Colonic mucosa (tissue), 4 donors: ENCODE measurements at places on chromosomes 6 and 20.

DNA sequence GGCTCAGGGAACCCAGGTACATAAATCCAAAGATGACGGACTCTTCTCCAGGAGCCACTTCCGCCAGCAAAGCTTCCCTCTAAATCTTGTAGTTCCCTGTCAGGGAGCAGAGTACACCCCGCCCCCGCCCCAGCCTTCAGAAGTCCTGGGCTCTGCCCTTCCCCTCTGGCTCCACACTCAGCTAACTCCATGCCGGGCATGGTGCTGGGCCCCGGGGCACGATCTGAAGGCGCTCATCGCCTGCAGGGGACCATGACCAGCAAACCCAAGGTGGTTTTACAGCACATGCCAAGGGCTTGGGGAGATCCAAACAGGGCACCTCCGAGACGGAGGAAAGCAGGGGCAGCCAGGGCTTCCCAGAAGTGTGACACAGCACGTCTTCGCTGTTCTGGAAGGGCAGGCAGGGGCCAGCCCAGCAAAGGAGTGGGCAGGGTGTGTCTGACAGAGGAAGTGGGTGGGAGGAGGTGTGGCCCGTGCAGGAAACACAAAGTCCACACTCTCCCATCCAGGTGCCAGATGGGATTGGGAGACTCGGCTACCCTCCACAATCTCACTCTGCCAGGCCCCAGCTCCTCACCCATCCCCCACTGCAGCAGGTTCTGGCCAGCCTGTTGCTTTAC, 41.6 kb upstream of the SLC22A2 start:
- DNase-seq: peak; percentile 92

DNA sequence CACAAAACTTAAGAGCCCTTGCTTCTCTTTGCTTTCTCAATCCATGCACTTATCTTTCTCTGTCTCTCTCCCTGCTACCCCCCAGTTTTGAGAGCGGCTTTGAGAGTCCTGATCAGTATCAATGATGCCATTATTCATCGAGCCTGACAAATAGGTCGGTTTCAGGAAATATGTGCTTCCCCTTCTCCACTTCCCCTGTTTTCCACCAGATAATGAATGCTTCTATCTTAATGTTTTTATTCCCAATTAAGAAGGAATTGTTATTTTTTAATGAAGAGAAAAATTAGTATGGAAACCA, 117.7 kb downstream of the KIF13A start:
- DNase-seq: no peak

DNA sequence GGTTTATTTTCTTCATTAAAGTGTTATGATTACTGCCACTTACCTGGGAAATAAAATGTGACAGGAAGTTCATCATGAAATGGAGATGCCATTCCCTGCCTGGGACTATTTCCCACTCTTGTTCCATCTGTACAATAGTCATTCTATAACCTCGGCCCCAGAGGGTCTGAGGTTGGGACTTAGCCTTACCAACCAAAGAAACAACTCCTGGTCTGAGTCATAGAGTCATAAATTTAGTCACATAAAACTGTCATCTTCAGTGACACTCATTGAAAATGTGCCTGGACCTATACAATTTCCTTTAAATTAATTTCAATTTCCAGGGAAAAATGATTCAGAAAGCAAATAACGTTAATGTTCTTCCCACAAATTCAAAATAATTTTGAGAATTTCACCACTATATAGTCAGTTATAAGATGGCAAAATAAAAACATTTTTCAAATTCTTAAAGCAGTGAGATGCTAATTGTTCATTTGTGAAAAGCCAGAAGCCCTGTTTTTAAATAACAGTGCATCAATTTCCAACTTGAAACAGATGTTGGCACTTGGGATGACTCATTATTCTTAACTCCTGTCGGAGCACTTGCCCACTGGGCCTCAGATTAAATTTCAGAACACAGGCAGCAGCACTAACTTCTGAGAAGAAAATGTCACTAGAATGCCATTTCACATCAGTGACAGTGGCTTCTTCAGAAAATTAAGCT, 201.2 kb upstream of the SMLR1 start:
- no peak for DNase-seq

GRCh38 chr20:42350521-42350920, 732.3 kb upstream of the CHD6 start:
- no peak for DNase-seq

DNA sequence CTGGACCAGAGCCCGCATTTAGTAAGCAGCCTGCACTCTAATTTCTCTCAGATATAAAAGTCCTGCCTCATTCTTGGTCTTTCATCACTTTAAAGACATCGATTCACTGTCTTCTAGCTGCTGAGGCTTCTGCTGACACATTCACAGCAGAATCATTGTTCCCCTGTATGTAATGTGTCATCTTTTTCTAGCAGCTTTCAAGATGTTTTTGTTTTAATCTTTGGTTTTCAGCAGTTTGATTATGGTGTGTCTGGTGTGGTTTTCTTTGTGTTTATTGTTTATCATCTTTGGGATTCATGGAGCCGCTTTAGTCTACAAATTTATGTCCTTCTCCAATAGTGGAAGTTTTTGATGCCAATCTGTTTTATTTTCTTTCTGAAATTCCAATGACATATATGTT, 157.3 kb upstream of the STMND1 start:
- DNase-seq: no peak

DNA sequence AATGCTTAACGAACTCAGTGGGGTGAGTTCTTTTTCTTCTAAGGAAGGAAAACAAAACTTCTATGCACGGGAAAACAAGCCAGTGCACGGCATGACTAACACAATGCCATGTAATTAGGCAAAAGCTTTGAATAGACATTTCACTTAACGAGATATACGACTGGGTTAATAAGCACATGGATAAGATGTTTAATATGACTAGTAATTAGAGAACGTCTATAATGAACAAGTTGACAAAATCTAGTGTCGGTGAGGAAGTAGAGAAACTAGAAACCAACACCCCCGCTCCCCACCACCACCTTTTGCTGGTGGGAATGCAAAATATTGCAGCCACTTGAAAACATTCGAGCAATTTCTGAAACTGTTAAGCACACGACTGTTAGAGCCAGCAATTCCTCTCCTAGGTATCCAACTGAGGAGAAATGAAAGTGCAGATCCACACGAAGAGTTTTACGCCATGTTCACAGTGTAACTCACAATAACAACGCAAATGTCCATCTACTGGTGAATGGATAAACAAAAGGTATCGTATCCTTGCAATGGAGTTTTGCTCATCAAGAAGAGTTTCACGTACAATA, 644.9 kb upstream of the AGPAT4 start:
- DNase-seq: no peak

- no peak for DNase-seq
Measured at GRCh38 chr6:106790935-106791334, 161.6 kb downstream of the QRSL1 start.

DNA sequence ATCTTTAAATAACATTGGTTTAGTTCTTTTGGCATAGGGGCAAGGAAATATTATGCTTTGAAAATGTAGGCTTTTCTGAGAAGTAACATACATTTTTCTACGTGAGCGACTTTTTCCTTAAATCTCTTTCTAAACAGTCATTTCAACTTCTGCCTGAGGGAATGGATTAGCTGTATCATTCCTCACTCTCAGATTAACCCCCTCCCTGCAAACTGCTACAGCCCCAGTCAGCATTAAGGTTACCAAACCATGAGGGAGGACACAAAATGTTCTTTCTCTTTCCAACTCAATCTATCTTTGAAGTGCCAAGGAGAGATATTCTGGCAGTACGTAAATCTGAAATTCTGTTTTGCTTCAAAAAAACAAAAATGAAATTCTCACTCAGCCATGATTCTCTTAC, 231.3 kb upstream of the FLRT3 start:
- DNase-seq: no peak

DNA sequence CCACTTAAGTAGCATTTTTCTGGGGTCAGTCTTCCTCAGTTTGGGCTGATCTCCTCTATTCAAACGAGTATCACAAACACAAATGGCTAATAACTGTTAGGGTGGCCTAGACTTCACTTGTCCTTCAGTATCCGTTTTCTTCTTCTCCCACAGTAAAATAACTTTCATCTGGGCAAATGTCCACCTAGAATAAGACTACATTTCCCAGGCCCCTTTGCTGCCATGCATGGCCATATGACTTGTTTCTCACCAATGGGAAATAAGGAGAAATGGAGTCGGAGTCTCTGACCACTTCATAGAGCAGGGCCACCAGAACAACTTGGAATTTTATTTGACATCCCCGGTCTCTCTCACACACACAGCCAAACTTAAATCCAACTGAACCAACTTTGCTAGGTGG, 51.4 kb downstream of the SULF2 start:
- DNase-seq: no peak

DNA sequence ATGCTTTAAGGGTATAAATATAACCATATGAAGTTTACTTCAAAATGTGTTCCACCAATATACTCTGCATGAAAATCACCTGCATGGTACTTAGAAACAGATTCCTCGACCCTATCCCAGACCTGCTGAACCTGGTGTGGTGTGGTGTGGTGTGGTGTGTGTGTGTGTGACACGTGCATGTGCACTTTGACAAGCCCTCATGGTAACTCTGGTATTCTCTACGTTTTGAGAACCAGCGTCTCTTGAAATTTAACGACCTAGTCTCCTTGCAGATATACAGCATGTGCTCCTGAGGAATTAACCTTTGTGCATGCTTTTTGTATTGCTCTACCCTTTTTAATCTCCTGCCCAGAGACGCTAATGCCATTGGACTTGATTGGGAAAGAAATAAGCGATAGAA, 29.5 kb downstream of the GGTLC1 start:
- no peak for DNase-seq

DNA sequence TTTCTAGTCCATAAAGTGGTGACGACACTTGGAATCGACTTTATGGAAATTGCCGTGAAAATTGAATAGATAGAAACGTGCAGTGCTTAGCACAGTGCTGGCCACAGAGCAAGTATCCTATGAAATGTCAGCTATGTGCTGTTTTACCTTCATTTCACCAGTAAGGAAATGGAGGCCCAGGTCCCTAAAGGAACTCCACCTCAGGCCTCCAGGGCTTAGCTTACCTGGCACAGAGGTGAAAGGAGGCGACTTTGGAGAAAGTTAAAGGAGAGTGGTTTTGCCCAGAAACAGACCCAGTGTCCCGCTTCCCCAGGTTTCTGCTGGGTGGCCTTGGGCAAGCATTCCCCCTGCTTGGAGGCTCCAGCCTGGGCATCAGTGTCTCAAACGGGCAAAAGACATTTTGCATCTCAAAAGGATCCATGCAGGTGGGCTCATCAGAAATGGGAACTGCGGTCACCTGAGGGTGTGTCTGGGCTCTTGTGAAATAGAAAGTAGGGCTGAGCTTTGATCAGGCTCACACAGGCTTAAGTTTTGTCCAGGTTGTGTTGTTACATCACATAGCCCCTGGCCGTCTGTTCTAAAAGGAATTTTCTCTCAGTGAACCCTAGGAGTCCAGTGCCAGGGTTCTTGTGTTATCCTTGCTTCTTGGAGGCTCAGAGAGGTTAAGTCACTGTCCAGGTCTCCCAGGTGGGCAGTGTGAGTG, 6.8 kb upstream of the TULP1 start:
- DNase-seq: no peak

DNA sequence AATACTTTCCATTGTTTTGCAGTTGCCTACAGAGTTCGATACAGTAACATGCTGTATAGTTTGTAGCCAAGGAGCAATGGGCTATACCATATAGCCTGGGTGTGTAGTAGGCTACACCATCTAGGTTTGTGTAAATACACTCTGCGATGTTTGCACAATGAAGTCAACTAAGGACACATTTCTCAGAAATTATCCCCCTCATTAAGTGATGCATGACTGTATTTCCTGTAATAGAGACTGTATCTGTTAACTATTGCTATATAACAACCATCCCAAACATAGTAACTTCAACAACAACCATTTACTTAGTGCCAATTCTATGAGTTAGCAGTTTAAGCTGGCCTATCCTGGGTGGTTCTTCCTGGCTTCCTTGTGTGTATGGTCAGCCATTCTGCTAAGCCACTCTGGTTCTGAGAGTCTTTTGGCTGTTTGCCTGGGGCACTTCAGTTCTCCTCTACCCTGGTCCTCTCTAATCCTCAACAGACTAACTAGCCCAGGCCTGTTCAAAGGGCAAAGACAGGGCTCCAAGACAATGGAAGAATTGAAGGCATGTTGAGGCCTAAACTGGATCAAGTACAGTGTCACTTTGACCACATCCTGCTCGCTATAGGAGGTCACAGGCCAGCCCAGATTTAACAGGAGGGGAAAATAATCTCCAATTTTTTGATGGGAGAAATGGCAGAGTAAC, 124.0 kb downstream of the PLCB1 start:
- no peak for DNase-seq

DNA sequence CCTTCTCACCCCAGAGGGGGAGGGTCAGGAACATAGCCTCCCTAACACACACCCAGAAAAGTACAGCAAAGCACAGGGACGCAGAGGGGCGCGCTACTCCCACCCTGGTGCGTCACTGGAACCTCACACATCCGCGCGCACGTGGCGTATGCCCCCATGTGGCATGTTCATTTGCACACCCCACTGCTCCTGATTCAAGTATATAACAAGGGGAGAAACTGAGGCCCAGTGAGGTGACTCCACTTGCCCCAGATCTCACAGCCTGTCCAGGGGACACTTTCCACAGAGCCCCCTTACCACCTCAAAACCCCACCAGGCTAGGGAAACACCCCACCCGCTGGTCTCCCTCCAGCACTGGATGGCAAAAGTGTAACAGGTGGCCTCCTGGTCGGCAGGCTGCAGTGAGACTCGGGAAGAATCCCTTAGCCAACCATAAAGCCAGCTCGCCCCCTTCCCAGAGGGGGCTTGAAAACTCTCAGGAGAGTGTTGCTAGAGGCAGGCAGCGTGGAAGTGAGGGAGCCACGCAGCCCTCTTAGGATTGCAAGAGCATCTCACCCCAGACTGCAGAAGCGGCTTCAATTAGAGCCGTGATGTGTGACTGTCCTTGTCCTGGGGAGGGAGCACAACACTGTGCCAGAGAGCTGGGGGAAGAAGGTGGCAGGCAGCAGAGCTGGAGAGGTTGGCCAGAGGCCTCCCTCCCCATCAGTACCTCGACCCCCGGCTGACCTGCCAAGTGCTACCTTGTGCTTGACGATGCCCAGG, at the start of gene GRM4:
TSS of gene GRM4 (minus strand) at position 67 of the 762 bp plus-strand sequence. CDS start 12,591 bp downstream, outside the sequence.
- no peak for DNase-seq

DNA sequence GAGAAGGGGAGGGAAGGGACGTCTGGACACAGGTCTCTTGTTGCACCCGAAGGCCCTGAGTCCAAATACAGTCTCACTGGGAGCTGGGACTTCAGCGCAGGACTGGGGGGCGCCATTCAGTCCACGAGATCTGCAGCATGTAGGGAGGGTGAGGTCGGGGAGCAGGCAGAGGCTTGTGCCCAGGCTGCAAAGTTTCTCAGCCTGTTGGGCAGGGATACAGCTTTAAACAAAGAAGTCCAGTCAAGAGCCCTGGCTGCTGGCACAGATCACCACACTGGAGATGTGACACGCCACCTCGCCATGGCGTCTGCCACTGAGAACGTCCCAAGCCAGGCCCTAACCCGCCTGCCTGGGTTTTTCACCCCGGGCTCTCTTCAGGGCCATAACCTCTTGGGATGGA, 256.6 kb downstream of the DLL1 start:
- no peak for DNase-seq

DNA sequence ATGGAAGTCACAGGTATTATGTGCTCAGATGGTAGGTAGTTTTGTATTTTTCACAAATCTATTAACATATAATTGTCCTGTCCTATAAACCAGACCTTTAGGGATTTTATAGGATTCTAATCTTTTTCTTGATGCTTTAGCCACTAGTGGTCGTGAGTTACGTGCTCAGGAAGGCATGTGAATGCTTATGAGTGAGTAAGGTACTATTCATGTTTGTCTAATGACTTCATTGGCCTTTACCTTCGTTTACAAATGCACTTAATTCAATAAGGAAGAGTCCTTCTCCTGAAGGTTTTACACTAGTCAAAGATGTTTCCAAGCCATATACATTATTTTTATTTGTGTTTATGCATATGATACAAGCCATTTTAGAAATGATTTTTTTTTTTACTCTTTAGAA, 23.0 kb downstream of the PACRG start:
- no peak for DNase-seq

GRCh38 chr6:5684320-5685053, 322.2 kb downstream of the NRN1 start:
- DNase-seq: no peak
